ENCODE measurements at places on chromosomes 3 and 15.

DNA sequence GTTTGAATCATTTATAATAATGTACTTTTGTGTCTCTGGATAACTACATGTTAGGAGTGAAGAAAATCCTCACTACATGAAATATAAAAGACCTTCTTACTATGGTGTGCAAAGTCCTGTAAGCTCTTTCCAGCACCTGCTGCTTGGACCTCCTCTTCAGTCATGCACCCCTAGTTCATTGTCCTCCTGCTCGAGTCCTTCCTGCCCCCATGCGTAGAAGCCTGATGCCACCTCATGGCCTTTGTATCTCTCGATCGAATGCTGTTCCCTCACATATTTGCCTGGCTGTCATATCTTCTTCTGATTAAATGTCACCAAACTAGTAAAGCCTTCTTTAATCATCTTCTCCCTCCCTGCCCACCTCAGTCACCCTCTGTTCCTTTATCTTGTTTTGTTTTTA, 49.9 kb upstream of the SUCLG2 start:
- no peak for DNase-seq

DNA sequence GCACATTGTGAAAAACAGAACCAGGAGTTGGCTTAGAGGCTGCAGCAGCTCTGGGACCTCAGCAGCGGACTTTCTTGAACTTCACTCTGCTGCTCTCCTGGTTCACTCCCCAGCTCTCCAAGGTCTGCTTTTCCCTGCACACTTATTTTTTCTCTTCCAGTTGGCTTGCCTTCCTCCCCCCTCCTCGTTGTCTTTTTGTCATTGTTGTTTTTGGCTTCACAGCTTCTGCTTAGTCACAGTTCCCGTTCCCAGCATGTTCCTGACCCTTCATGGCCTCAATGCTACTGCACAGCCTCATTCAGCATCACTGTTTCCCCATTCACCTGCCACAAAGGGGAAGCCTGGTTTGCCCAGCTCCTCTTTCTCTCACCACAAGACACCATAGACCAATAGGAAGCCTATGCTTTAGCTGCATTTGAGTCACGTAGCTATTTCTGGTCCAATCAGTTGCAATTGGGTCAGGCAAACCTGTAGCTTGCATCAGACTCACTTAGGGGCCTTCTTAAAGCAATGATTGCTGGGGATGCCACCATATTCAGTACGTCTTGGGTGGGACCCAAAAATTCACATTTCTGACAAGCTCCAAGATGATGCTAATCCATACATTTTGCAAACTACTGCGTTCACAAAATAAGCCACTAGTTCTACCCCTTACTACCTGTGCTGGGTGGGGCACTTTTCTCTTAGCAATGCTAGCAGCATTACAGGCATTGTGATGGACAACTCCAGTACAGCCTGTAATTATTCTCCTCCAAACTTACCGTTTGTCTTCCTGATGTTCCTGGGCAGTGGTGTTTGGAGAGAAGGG, 7.8 kb upstream of the SUMF1 start:
- no peak for DNase-seq

GRCh38 chr15:53962646-53963561, 15.3 kb upstream of the UNC13C start:
- no peak for DNase-seq

DNA sequence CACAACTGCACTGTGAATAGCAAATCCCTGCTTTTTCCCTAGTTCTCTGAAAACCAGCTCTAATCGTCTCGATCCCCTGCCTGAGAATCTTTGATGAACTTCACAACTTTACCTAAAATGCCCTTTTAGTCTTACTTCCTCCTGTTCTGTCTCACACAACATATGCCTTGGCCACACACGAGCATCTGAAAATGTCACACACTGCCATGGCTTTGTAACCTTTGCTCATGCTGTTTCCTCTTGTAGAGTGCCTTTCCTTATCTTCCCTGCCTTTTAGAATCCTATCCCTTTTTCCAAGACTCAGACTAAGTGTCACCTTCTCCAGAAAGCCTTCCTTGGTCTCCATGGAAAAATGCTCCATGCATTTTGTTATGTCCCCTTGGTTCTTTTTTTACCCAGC, 71.4 kb upstream of the HACD2 start:
- DNase-seq, result no peak

DNA sequence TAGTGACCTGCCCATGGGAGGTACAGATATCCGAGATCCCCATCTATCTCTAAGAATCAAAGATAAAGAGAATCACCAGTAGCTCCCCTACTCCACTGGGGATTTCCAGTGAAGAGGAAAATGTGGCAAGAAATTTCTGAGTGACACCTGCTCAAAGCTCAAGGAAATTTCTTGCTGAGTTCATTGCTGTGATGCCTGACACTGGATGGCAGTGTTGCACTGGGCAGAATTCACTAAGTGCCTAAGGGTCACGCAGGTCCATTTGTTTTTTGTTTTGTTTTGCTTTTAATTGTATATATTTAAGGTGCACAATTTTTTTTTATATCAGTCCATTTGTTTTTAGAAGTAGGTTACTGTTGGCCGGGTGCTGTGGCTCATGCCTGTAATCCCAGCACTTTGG, 109.5 kb upstream of the KCNAB1 start:
- no peak for DNase-seq
